Activated CD8-positive, alpha-beta memory T cell treated with anti-CD3 and anti-CD28 coated beads for 1 hour (primary cell): ENCODE measurements at places on chromosomes 11 and 22.

DNA sequence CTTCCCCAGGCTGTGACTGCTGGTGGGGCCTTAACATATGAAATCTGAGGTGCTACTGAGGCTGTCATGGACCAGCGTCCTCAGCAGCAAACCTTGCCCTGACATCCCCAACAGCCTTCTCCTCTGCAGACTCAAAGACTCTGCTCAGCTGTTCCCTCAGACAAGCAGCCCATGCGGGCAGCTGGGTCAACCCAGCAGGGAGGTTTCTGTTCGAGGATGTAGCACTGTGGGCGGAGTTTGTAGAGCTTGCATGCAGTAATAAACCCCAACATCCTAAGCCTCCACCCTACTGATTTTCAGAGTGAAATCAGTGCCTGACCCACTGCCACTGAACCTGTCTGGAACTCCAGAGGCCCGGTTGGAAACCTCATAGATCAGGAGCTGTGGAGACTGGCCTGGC, 88.8 kb upstream of the XKR3 start:
- no peak for DNase-seq

DNA sequence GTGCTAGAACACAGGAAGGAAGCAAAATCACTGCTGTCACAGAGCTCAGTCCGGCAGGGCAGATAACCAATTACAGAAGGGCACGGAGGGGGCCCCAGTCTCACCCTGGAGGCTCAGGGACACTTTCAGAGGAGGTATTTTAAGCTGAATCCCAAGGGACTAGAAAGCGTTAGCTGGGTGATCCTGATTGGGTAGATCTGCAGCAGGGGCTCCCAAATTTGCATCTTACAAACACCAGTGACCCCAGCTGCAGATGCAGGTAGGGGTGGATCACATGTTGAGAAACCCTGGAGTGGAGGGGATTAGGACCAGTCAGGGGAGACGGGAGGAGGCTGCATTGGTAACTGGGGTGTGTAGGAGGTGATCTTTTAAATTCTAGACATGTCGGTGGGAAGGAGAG, 91.4 kb downstream of the CSNK2A3 start:
- DNase-seq: no peak

GRCh38 chr11:8111636-8112035, 30.6 kb downstream of the TUB start:
- DNase-seq: no peak

- DNase-seq: no peak
These were observed 173.9 kb upstream of the SYN3 start for GRCh38 chr22:33232071-33232470.

DNA sequence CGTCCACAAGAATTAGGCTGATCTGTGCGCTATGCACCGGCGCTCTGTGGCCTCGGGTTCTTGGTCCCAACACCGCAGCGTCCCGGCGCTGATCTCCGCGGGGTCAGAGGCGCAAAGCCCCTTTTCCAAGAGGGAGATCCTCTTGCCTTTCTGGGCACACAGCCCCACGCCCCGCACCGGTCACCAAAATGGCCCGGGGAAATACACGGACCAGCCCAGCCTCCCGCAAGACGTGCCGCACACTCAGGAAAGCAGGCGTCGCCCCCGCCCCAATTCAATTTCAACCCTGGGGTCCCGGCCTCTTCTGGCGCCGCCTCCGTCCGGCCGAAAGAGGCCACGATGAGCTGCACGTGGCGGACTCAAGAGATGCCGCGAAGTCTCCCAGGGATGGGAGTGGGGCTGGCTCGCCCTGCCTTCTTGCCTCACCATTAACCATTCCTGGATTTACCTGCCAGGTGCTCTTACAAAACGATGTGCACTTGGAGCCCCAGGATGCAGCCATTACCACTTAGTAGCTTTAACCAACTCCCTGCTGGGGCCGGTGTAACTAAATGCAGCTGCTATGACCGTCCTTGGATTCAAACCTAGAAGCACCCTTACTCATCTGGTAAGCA, 10.5 kb downstream of the PIWIL3 start:
- no peak for DNase-seq

- no peak for DNase-seq
These were observed 30.0 kb upstream of the FLI1 start for GRCh38 chr11:128663824-128664223.

- DNase-seq: no peak
These were observed 14.7 kb downstream of the TBC1D10A start for GRCh38 chr22:30312053-30312452.

DNA sequence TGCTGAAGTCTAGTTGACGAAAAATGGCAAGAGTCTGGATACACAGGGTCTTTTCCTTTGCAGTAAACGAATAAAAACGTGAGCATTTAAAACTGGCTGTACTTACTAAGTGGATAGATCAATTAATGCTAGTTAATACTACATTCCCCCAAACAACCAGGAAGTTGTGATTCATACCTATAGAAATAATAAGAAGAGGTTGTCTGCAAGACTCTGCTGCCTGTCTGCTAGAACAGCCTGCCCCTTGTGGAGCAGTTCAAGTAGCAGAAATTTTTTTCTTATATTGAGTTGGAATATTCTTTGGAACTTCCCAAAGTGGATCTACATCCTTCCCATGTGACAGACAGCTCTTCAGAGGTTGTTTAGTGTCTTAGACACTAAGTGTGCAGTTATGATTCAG, 86.8 kb downstream of the TEAD1 start:
- DNase-seq: no peak

GRCh38 chr11:86954269-86955110, 705 bp downstream of the FZD4 start:
- no peak for DNase-seq

- DNase-seq: no peak
These were observed 16.3 kb downstream of the GRAP2 start for GRCh38 chr22:39917197-39917643.

DNA sequence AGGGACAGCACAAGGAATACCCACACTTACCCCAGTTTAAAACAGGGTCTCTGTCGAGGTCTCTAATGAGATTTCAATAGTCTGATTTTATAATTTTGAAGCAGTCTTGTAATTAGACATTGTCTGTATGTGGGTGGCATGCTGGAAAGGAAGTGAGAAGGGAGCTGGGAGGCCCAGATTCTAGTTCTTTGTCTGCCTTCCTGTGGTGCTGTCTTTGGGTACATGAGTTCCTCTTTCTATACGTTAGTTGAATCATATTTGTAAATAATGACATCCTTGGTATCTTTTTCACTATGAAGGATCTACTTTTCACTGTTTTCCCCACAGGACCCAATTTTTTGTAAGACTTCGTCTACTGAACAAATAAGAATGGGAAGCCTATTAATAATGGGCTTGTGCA, 42.0 kb upstream of the TENM4 start:
- no peak for DNase-seq

DNA sequence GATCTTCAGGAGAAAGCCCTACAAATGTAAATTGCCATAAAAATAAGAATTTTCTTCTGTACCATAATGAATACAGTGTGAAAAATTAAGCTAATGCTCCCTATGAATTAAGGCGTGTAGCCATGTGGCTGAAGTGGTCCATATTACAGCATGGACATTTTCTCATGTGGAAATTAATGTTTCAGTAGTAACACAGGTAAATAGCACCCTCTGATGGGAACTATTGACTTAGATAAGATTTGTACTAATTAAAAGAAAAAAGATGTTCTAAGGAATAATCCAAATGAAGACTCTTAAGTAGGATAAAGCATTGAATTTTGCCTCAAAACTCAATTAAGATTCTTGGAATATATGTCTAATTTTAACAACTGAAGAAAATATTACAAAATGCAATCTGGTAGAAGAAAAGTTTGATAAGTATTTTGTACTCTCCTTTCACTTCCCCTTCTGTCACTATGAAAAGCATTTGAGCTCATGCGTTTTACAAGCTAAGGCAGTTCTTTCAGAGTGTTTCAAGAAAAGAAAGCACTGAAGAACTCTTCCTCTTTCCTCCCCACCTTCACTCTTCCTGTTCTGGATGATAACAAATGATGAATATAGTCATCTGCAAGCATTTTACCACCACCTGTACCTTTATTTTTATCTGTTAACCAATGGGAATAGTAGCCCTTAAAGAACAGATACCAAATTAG, 9.9 kb upstream of the OR8D2 start:
- no peak for DNase-seq

DNA sequence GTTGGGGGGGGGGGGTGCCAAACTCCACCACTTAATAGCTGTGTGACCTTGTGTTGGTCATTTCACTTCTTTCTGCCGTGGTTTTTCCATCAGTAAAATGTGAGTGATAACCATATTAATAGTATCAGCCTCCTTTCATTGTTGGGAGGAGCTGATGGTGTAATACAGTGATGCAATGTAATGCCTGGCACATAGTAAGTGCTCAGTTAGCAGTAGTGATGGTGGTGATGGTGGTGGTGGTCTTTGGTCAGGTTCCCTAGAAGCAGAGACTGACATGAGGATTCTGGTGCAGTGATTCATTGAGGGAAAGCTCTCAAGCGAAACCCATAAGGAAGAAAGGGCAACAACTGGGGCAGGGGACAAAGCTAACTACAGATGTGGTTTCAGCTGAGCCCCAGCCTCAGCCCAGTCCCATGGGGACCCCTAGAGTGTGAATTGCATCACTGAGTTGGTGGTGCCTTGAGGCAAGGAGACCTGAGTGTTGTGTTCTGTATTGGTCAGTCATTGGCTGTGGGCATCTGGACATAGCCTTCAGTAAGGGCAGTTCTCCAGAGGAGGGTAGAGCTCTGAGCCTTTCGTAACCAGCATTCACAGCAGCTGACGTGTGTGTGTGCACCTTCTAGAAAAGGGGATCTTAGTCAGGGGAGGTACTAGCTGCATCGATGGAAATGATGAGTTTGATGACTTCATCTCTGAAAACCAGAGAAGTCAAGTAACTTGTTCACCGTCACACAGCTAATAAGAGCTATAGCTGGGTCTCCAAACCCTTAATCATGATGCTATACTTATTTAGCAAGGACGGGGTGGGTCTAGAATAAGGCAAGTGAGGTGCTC, 93.6 kb upstream of the CRYBB3 start:
- DNase-seq: no peak

DNA sequence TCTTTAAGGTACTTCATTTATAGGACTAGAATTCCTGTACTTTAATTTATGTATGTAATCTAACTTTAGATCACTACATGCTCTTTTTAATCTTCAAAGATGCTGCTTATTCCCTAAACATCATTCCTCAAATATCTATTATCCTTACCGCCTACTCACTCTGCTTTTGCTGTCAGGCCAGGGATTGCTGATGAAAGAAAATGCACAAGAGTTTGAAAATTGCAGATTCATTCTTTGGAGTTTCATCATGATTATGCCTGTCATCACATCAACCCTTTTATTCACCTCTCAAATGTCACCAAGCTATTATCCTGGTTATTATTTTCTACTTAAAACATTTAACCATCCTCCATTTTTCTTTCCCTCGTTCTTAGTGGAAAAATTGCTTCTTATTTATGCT, 802.7 kb downstream of the METTL15 start:
- DNase-seq: no peak

DNA sequence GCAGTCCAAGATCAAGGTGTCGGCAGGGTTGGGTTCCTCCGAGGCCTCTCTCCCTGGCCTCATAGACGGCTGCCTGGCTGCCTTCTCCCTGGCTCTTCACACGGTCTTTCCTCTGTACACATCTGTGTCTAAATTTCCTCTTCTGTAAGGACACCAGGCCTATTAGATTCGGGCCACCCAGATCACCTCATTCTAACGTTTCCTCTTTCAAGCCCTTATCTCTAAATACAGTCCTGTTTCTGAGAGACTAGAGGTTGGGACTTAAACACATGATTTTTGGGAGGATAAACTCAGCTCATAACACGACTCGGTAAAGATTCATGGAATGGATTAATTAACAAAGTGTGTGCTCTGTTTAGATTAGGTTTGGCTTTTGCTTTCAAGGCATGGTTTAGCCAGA, 136.0 kb upstream of the SORL1-AS1 start:
- no peak for DNase-seq

DNA sequence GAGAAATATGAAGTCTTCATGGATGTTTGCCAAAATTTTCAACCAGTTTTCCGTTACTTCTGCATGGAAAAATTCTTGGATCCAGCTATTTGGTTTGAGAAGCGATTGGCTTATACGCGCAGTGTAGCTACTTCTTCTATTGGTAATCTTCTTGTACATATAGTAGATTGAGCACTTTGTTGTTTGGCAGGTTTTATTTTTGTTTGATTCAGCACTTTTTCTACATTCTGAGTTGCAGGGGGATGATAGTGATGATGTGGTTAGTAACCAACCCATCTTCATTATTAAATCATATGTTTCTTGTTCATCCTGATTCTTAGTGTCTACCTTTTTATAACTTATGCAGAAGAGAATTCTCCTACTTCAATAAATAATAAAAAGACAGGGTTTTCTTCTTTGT, 121.6 kb downstream of the C11orf65 start:
- DNase-seq: no peak

GRCh38 chr11:121248496-121248895, 44.1 kb upstream of the SC5D start:
- DNase-seq: no peak

- no peak for DNase-seq
These were observed 10.2 kb downstream of the MADD start for GRCh38 chr11:47280099-47280498.

DNA sequence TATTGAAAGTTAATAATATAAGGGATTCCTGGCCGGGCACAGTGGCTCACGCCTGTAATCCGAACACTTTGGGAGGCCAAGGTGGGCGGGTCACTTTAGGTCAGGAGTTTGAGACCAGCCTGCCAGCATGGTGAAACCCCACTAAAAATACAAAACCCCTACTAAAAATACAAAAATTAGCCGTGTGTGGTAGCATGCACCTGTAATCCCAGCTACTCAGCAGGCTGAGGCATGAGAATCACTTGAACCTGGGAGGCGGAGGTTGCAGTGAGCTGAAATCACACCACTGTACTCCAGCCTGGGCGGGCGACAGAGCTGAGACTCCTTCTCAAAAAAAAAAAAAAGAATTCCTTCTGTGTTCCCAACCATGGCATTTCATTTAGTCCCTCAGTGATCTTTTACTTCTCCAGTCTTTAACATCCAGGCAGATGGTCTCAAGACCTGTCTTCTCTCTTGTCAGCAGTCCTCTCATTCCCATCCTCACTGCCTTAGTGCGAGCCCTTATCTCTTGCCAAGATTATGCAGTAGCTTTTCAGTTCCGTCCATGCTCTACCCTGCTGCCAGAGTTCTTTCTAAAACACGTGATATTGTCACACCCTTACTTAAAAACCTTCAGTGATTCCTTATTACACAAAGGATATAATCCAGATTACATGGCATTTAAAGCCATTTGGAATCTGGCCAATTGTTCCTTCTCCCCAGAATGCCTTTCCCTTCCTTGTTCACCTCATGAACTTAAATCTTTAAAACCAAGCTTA, 17.9 kb downstream of the RTN3 start:
- DNase-seq: no peak

- DNase-seq: no peak
These were observed 18.8 kb downstream of the SAMM50 start for GRCh38 chr22:43974028-43974545.

GRCh38 chr11:39247570-39248137, 2211.8 kb downstream of the LRRC4C start:
- no peak for DNase-seq
